ENCODE measurements at places on chromosomes 1 and 21. TPM values are rescaled to one million over a fixed set of nuclear protein-coding genes. Genes with fewer than 3 reads are reported as not detected.

GRCh38 chr1:228402641-228403025 is 4.0 kb downstream of the TRIM11 start:
- DNase-seq = peak; percentile 33

GRCh38 chr1:160544647-160545046 is 21.6 kb upstream of the SLAMF6 start:
- no peak for DNase-seq

The BRDT gene
- not detected for polyA plus RNA-seq

The ZFP69 gene
- polyA plus RNA-seq = 2.1 TPM

GRCh38 chr1:152109231-152109997 is 5.8 kb downstream of the TCHH start:
- peak; percentile 29 for DNase-seq

GRCh38 chr1:46941135-46941694 is at the start of gene CYP4A11:
TSS of gene CYP4A11 (minus strand) at chr1:46941476. CDS start at chr1:46941433, 43 bp downstream.
- DNase-seq = no peak

- DNase-seq = no peak
Observed at GRCh38 chr1:14925336-14926136, 228.0 kb upstream of the TMEM51 start.

The NKAIN1 gene
- polyA plus RNA-seq = 0.12 TPM

The KRTAP11-1 gene
- not detected for polyA plus RNA-seq

- DNase-seq = no peak
Observed at GRCh38 chr1:50490640-50491039, 67.4 kb upstream of the DMRTA2 start.

The ADORA1 gene
- polyA plus RNA-seq = 0.74 TPM

GRCh38 chr1:155529929-155530328 is 32.7 kb downstream of the ASH1L start:
- DNase-seq = no peak

The RAD54L gene
- polyA plus RNA-seq = 10.5 TPM

DNA sequence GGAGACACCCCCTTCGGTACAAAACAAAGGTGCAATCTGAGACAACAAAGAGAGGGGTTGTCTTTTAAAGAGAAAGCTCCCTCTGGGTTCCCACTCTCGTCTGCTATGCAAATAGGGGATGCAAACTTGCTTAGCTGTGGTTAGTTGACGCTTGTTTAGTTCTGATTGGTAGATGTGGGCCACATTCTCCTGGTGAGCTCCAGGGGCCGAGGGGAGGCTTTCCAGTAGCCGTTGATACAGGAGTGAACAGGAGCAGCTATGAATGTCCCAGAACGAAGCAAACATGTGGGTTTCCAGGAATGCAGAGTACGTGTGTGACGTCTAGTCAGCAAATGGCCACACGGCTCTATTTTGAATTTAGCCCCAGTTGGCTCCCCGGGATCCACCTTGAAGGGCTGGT is 14.7 kb downstream of the TFF2 start:
- DNase-seq = peak; percentile 18

DNA sequence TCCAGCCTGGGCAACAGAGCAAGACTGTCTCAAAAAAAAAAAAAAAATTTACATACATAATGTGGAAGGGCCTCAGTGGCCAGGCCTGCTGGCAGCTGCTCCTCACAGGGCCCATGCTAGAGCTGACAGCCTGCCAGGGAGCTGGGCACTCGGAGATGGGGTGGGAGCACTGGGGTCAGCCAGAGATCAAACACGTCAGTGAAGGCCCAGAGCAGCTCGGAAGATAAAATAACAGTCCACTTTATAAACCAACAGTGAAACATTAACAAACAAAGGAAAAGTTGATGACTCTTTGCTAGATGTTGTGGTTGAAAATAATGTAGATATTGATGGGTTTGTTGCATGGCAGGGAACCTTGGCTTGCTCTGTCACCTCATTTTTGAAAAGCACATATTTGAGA is 42.7 kb downstream of the ATP5PF start:
- DNase-seq = no peak

GRCh38 chr1:5938101-5938646 is 54.1 kb downstream of the NPHP4 start:
- no peak for DNase-seq

DNA sequence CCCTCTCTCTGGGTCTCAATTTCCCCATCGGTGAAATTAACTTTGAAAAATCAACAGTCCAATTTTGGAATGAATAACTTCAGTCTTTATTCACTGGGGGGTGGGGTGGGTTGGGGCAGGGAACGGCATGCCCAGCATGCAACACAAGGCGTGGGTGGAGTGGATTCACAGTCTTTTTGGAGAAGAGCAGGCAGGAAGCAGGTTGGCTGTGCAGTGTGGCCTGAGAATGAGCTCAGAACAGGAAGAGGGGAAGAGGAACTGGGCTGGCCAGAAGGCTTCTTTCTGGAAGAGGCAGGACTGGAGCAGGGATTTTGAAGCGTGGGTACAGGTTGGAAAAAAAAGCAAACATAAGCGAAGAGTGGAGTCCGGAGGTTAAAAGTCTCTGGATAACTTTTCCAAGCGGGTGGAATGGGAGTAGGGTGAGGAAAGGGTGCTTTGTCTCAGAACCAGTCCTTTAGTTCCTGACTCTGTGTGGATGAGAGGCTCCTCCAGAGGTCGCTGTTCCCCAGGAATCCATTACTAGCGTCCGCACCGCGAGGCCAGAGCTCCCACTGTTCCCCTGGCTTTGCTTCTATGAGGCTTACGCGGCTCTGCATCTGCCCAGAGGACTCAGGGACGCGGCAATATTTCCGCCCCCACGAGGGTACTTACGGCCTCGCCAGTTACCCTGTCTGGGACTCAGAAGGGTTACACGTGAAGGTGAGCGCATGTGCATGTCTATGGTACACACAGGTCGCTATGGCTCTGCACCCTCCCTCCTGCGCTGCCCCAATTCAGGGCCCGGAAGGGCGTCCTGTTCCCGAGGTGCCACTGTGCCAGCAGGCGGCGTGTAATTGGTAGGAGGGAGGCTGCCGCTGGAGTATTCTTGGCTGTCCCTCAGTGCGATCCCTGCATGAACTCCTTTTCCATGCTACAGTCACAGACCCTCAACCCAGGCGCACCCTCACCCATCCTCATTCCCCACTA is 5.5 kb upstream of the FOXD2 start:
- DNase-seq = peak; percentile 78
